ENCODE measurements at places on chromosomes 7 and 10.
A peak's percentile ranks its signal among the peaks of the same experiment; 100 is the strongest.

GRCh38 chr7:43480581-43480980 is 102.3 kb upstream of the STK17A start:
- no peak for DNase-seq

- DNase-seq, result no peak
These were observed 69.5 kb upstream of the ATRNL1 start for GRCh38 chr10:115023715-115024114.

- DNase-seq, result peak; percentile 65
These were observed 30.2 kb upstream of the ANKRD2 start for GRCh38 chr10:97542169-97543024.

GRCh38 chr7:134842886-134843430 is 63.5 kb downstream of the CALD1 start:
- DNase-seq, result no peak

DNA sequence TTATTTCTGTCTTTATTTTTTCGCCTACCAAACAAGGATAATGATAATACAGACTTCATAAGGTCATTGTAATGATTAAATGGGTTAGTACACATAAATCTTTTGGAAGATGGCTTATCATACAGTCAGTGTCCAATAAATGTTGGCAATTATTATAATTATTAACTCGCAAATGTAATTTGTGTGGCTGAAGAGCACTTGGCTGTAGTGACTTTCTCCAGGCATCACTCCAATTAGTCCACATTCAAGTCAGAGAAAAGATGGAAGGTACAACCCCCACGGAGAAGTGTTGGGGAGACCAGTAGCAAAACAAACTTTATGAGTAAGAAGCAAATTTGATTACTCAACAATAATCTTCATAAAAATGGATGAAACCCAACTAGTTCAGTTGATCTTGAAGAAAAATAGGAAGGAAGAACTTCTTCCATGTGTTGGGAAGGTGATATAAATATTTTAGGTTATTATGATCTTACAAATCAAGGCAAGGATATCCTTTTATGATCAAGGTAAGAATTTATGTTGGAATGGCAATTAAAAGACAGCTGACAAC is 5.1 kb downstream of the AOAH start:
- no peak for DNase-seq

DNA sequence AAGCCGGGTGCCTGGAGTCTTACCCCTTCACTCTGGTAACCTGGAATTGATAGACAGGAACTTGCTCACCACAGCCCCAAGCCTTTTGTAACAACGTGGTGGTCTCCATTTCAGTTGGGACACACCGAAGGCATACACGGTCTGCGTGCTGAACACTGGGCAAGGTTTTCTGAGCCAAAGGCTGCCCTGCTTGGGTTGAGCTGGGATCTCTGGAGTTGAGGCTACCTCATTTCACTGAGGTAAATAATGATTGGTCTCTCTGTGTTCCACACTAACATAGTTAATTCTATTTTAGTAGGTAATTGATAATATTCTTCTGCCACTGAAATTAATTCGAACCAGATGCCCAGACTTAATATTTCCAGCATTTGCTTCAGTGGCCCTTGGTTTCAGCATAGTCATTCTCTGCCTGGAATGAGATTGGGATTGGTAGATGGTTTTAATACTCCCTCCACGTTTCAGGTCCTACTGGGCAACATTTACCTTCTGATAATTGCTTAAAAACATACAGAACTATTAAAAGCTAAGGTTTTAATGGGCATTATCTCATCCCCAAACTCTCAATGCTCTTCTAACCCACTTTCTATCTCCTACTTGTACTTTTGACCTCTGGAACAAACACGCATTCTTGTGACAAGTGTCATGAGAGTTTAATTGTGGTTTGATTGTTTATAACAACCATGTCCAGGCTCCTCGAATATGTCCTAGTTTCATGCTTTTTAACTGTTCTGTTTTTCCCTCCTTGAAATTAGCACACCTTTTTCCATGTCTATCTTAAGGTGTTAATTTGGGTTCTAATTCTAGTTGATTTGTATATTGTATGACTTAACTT is 202.3 kb upstream of the KLF6 start:
- no peak for DNase-seq

GRCh38 chr10:45008524-45009161 is 7.9 kb downstream of the ZNF22 start:
- DNase-seq, result peak; percentile 67

GRCh38 chr7:80563561-80564327 is 51.9 kb upstream of the GNAT3 start:
- peak; percentile 17 for DNase-seq

Measured in upper lobe of left lung (tissue), 6 donors.